ENCODE measurements at places on chromosomes 11 and 22.

DNA sequence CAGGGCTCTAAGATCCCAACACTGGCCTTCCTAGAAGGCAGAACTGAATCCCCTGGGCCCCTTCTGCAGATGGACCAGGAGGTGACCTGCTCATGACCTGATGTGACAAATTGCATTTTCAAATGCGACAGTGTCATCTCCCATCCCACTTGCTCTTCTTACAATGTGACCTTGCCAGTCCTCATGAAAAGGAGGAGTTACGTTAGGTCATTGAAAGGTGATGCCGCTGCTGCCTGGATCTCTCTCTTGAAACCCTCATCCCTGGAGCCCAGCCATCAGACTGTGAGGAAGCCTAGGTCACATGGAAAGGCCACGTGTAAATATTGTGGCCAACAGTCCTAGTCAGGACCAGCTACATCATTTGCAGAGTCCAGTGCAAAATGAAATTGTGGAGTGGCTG, 5.7 kb upstream of the C1QTNF4 start:
- DNase-seq: no peak

DNA sequence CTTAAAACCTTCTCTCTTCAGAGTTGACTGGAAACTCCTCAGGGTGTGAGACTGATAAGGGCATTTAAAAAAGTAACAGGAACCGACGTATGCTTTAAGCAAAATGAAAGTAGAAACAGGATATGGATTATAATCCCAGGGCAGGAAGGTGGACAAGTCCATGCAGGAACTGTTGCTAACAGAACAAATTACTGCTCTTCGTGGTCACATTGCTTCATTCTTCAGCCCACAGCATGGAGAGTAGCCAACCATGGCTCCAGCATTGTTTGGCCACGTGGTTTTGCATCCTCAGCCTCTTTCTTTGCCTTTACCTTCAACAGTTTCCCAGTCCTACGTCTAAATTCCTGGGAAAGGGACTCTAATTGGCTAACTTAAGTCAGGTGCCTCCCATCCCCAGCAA, 563.1 kb upstream of the ISX start:
- DNase-seq: no peak

DNA sequence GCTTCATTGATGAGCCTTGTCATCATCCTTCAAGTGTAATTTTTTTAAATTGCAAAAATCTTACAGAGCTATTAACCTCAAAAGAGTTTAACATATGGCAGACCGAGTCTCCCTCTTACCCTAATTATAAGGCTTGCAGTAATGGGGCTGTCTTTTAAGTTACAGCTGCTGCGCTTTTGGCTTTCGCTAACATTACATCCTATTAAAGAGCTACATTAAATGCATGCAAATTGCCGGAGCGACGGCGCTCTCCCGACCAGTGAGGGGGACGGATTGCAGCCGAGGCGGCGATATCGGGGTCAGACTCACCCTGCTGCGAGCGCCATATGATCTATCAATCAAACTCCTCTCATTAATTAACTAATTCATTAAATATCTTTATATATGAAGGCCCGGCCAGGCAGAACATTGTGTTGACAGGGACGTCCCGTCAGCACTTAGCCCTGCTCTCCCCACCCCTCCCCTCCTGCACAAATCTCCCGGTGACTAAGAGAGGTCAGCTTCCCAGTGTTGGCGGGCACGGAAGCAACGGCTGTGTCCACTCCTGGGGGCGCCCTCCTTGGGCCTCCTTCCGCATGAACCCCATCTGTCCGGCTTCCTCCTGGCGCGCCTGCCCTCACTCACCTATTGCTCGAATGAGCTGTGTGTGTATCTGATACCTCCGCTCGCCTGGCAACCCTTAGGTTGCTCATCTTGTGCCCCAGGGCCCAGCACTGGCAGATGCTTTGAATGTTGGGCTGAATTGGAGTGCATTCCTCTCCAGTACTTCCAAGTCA, 156.0 kb upstream of the CADM1 start:
- no peak for DNase-seq

DNA sequence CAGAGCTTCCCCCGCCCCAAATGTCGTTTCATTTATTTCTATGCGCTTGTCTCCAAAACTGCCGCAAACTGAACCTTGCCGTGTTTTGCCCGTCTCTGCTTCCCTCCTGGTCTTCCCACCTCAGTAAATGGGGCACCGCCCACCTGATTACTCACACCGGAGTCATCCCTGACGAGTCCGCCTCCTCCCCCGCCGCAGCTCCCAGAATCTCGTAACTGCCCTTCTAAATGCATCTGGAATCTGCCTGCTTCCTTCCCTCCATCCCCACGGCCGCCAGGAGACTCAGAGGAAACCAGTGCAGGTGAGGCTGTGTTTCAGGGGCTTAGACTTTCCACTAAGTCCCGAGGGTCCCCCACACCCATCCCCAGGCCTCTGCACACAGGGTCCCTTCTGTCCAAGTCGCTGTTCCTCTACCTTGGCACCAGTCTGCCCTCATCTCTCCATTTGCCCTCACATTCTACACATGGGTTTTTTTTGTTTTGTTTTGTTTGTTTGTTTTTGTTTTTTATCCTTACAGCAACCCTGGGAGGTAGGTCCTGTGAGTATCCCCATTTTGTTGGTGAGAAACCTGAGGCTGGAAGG, 62.6 kb upstream of the PHF21B start:
- no peak for DNase-seq

- no peak for DNase-seq
These were observed 23.4 kb upstream of the SHISAL1 start for GRCh38 chr22:44335903-44336803.

GRCh38 chr11:72122607-72123006, 10.1 kb upstream of the ANAPC15 start:
- DNase-seq: no peak

- no peak for DNase-seq
These were observed 21.5 kb upstream of the POU2AF1 start for GRCh38 chr11:111400595-111400994.

- DNase-seq: no peak
These were observed 21.5 kb upstream of the ACR start for GRCh38 chr22:50716290-50717024.

DNA sequence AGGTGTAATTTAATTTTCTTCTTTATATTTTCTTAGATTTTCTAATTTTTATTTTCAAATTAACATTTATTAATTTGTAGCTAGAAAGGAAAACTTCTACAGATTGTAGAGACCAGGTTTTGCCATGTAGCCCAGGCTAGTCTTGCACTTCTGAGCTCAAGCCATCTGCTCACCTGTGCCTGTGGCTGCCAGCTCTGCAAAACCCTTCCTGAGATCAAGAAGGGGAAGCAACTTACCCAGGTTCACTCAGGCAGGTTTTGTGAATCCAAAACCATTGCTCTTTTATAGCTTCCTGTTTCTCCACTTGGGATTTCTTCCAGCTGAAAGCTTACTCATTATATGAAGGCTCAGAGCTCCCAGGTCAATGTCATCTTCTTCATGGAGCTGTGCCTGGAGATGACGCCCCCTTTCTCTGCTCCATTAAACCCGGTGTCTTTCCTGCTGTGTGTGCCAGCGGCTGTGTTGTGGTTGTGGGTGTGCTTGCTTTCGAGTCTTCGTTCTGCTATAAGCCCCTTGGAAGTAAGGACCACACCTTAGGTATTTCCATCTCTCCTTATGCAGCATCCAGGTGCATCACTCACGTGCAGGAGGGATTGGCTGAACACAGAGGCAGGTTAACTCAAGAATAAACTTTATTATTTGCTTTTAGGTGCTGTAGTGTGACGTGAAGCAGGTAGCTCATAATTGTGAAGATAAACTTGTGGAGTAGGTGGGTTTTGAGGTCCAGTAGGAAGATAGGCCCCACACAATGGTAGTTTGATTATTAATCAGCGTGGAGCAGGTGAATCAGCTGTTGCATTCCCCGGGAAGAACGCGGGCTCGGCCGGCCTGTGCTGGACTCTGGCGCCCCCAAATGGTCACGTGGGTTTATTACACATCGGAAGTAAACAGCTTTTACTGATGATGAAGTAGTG, 42.2 kb upstream of the INCENP start:
- no peak for DNase-seq

- DNase-seq: no peak
These were observed 16.1 kb downstream of the TUB start for GRCh38 chr11:8097062-8097461.

GRCh38 chr11:10072841-10073240, 221.2 kb downstream of the SBF2 start:
- no peak for DNase-seq
